Activated CD4-positive, CD25-positive, alpha-beta regulatory T cell (primary cell): ENCODE measurements at places on chromosomes 2 and 18.
A peak's percentile ranks its signal among the peaks of the same experiment; 100 is the strongest.

DNA sequence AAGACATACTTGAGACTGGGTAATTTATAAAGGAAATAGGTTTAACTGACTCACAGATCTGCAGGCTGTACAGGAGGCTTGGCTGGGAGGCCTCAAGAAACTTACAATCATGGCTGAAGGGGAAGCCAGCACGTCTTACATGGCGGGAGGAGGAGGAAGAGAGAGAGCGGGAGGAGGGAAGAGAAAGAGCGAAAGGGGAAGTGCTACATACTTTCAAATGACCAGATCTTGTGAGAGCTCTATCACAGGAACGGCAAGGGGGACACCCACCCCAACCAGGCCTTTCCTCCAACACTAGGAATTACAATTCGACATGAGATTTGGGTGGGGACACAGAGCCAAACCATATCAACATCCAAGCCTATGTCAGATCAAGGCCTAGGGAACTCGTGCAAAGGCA lies 24.2 kb downstream of the MYL12B start:
- DNase-seq, result no peak

DNA sequence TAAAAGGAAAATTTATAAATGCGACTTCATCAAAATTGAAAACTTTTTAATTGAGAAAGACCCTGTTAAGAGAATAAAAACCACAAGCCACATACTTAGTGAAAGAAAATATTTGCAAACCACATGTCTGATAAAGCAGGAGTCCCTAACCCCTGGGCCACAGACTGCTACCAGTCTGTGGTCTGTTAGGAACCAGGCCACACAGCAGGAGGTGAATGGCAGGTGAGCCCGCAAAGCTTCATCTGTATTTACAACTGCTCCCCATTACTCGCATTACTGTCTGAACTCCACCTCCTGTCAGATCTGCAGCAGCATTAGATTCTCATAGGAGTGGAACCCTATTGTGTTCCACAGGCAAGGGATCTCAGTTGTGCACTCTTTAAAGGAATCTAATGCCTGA lies 95.5 kb upstream of the CRACDL start:
- DNase-seq, result no peak

DNA sequence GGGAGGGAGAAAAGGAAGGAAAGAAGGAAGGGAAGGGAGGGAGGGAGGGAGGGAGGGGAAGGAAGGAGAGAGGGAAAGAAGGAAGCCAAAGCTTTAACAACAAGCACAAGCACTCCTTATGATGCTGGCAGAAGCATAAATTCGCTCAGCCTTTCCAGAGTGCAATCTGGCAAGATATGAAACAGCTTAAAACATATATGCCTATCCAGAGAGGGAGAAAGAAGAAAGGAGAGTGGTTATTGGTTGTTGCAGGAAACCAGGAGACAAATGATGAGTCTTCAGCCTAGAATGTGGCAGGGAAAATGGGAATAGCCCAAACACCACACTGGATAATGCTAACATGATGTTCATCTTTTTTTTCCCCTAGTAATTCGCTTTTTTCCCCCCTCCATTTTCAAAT lies 64.0 kb downstream of the STPG4 start:
- no peak for DNase-seq

- DNase-seq, result no peak
Observed at GRCh38 chr18:44973282-44973681, 292.6 kb downstream of the SETBP1 start.

GRCh38 chr18:79944126-79944731 lies 7.2 kb downstream of the SLC66A2 start:
- no peak for DNase-seq

- no peak for DNase-seq
Observed at GRCh38 chr2:136362676-136363390, 244.9 kb upstream of the CXCR4 start.

GRCh38 chr2:200449149-200449548 lies 60.7 kb downstream of the KCTD18 start:
- no peak for DNase-seq

DNA sequence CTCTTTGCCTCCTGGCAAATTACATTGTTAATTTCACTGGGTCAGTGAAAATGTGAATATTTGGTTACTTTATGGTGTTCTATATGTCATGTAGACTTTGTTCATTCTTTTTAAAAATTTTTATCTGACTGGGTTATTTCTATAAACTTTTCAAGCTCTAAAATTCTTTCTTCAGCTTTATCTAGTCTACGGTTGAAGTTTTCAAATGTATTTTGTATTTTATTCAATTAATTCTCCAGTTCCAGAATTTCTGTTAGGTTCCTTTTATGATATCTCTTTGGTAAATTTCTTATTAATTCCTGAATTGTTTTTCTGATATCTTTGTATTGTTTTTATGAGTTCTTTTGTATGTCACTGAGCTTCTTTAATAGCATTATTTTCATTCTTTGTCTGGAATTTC lies 228.1 kb downstream of the LPIN1 start:
- no peak for DNase-seq

- DNase-seq, result no peak
Observed at GRCh38 chr2:238080518-238080917, 19.6 kb upstream of the ESPNL start.

GRCh38 chr2:240203031-240203787 lies 62.8 kb upstream of the OTOS start:
- DNase-seq, result no peak

DNA sequence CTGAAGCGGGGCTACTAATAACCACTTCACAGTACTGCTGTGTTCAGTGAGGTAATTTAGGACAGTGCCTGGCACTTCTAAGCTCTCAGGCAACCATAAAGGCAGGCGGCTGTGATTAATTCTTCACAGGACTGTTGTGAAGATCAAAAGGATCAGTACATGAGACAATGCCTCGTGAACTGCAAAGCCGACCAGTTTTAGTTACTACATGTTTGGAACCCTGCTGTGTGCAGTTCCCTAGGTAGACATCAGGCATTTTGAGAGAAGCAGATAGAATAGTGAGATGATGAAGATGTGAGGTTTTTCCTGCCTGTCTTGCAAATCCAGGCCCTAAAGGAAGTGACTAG lies 19.1 kb downstream of the EFHD1 start:
- no peak for DNase-seq

DNA sequence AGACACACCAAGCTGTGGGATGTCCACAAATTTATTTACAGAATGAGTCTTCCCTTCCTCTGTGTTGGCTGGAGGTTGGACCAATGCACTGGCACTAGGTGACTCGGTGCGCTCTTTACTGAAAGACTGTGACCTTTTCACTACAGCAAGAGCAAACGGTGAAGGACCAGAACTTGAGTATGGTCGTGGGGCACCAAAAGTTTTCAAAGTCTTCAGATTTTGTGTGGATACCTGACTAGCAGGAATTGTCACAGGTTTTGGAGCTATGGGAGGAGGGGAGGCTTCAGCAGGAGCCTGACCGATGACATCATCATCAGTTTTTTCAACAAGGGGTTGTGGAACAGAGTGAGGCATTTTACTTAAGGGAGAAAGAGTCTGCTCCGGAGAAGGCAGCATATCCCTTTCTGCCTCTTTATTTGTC lies 73.0 kb upstream of the GRB14 start:
- DNase-seq, result no peak

DNA sequence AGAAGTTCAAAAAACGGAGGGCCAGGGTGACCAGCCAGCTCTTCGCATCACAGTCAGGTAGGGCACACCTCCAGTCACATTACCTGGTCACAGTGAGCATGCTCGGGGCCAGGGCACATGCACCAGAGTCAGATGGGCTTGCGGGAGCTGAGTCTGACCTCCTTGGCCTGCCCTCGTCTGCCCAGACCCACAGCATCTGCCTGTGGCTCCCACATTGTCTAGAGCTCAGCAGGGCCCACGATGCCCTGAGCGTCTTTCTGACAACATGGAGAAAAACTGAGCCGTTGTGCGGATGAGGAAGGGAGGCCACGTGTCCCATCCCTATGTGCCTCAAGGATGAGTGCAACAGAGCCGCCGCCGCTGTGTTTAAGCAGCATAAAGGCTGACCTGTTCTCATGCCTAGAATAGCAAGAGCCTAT lies 37.6 kb downstream of the CRACDL start:
- DNase-seq, result no peak

GRCh38 chr2:160994141-160995002 lies 165.9 kb upstream of the TANK start:
- peak; percentile 55 for DNase-seq

- DNase-seq, result no peak
Observed at GRCh38 chr2:151984424-151985083, 114.3 kb downstream of the CACNB4 start.

GRCh38 chr2:212327171-212327809 lies 211.3 kb downstream of the ERBB4 start:
- no peak for DNase-seq

- DNase-seq, result no peak
Observed at GRCh38 chr2:235051436-235052260, 99.8 kb downstream of the SH3BP4 start.

DNA sequence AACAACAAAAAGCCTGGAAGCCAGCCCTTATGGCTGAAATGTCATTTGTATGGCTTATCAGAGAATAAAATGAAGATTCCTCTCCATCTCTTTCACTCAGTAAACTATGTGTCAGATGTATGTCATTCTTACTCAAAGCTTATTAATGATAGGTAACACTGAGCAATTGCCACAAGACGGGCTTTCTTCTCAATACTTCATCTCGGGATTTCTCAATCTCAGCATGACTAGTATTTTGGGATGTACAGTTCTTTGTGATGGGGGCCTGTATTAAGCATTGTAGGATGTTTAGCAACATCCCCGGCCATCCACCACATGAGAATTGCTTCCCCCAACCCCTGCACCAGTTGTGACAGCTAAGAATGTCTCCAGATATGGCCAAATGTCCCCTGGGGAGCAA lies 80.2 kb downstream of the MREG start:
- DNase-seq, result no peak

DNA sequence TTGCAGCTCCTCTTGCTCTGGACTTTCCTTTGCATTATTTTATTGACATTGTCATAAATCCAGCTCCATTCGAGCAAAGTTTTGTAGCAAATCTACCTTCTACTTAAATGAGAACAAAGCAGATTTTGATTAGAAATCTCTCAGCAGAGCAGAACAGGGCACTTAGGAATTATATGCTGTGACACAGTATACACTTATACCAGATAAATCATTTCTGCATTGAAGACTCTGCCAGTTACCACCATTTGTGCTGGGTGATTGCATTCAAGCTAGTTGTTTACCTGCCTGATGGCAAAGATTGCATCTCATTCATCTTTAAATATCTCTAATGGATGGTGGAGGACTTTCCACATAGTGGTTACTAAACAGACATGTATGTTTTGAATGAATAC lies 441.7 kb upstream of the HNMT start:
- no peak for DNase-seq

DNA sequence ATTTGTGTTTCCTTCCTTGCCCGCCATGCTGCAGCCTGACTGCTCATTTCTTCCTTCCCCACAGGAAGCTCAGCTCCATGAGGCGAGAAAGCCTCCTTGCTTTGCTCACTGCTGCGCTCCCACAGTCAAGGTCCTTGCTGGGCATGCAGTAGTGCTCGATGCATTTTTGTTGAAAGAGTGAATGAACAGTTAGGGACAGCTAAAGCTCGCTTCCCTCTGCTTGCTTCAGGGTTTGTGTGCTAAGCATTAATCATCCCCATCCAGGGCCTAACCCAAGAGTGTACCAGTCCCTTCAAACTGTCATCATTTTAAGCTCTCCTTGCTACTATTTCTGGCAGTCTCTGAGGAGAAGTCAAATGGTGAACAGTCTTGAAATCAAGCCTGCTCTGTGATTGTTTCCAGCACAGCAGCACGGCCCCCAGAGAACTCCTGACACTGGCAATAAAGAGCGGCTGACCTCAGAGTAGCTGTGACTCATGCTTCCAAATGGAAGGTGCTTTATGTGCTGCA lies 171.7 kb upstream of the SOX11 start:
- DNase-seq, result no peak

DNA sequence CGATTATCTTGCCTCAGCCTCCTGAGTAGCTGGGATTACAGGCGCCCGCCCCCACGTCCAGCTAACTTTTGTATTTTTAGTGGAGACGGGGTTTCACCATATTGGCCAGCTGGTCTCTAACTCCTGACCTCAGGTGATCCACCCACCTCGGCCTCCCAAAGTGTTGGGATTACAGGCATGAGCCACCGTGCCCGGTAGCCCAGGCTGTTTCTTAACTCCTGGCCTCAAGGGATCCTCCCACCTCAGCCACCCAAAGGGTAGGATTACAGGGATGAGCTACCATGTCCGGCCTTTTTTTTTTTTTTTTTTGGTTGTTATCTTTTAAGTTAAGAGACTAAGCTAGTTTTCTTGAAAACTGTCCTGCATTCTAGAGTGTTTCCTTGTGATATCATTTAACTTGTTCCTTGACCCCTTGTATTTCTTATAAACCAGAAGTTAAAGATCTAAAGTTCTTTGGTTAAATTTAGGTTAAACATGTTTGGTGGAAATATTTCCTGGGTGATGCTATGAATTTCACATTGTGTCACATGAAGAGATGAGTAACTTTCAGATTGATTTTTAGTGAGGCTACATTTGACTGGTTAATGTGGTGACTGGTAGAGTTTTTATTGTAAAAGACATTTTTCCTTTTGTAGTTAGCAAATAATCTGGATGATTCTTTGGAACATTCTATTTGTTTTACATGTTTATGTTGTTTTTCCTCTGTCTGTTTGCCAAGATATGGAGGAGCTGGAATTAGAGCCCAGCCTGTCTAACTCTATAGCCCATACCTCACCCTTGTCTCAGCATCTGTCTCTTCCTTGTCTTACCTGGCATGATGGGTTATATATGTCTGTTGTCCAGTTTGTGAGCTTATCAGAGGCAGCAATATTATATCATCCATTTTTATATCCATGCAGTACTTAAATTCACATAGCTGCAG lies 5.2 kb downstream of the NCAPH start:
- DNase-seq, result no peak

- no peak for DNase-seq
Observed at GRCh38 chr2:211837706-211838105, 700.9 kb downstream of the ERBB4 start.

DNA sequence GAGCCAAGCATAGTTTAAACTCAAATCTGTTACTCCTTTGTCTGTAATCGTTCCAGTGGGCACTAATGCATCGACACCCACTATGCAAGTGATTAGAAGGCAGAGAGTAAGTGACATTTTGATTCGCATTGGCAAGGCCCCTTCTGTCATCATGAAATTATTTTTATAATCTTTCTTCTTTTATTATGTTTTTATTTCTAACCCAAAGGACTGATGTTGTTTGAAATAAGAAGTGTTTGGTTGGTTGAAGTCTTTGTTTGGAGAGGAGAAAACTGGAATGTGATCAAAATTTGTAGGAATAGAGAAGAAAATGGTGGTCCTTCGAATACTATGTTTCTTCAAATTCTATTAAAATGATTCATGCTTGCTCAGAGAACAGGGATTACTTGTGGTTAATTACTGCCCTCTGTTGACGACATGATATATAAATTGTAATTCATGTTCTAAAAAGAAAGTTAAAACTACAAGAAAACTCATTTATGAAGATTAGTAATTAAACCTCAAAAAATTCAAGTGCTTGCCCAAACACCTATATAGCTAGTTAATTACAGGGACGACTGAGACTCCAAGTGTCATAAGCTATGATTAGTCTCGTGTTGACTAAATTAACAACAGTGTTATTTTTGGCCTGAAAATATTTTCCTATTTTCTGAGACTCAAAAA lies 26.4 kb upstream of the TFPI start:
- DNase-seq, result no peak
